Stimulated activated CD8-positive, alpha-beta memory T cell treated with anti-CD3 and anti-CD28 coated beads, Interleukin-15, amount 100 ng/mL, for 48 hours (primary cell): ENCODE measurements at places on chromosomes 2 and 18.

DNA sequence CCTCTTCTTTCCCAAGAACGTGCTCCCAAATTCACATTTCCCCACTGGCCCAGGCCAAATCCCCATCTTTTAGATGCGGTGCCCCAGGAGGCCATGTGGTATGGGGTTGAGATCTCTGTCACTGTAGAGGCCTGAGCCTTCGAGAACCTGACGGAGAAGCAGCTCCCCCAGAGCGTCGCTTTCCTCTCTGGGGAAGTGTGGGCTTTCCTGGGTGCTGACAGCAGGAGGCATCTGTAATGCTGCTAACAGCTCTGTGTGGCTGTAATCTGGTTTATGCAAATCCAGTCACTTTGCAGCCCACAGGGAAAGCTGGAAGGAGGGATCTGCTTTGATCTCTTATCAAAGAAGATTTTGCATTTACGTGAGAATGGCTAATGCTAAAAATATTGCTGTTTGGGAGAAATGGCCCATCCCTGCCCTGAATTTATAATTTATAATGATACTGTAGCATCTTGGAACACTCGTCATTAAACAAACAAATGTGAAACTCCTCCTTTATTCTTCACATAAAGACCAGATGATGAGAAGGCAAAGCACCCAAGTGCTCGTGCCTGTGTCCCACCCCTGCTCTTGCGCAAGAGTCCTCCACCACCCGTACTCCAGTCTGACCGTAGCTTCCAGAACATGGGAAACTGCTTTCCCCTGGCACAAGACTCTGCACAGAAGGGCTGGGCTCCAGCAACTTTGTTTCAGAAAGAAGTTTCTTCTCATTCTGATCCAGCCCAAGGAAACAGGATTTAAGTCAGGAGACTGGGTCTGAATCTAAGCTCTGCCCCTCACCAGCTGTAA lies 109.9 kb upstream of the EPC2 start:
- no peak for DNase-seq

DNA sequence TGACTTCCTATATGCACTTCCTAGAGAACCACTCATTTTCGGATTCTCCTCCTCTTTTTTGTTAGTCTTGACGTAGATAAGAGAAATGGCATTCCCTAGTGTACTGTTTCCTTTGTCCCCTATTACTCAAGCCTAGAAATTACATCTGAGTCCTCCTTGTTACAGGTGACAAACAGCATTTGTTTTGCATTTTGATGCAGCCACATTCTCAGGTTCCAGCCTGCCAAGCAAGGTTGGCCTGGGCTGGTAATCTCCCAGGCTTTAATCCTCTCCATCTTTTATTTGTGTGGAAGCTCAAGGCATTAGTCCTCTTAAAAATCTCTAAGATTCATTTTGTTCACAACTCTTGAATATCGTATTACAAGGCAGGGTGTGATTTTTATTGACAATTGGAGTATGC lies 318.0 kb upstream of the NRP2 start:
- no peak for DNase-seq

DNA sequence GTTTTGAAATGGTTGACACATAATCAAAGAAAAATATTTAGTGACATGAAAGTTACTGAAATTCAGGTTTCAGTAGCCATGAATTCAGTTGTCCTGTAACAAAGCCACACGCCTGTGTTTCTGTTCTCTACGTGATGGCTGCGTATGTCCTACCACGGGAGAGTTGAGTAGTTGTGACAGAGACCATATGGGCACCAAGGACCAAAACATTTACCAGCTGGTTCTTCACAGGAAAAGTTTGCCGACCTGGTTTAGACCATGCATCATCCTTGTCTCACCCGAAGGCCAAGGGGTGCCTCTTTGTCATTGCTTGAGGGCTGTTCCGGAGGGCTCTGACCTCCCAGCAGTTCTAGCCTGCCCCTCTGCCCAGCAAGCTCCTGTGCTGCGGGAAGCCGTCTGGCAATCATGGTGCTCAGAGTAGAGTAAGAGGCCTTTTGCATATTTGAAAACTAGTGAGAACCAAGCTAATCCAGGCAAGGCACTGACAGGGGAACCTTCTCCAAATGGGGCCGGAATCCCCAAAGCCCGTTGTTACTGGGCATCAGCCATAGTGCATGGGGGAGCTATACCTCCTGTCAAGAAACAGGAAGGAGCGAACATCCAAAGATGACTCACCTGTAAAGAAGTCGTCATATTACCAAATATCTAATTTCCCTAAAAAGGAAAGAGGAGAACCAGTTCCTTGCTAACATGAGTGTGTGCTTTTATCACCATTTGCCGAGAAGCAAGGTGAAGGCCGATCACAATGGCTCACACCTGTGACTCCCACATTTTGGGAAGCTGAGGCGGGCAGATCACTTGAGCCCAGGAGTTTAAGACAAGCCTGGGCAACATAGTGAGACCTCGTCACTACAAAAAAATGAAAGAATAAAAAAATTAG lies 92.6 kb upstream of the RAB12 start:
- DNase-seq: no peak

DNA sequence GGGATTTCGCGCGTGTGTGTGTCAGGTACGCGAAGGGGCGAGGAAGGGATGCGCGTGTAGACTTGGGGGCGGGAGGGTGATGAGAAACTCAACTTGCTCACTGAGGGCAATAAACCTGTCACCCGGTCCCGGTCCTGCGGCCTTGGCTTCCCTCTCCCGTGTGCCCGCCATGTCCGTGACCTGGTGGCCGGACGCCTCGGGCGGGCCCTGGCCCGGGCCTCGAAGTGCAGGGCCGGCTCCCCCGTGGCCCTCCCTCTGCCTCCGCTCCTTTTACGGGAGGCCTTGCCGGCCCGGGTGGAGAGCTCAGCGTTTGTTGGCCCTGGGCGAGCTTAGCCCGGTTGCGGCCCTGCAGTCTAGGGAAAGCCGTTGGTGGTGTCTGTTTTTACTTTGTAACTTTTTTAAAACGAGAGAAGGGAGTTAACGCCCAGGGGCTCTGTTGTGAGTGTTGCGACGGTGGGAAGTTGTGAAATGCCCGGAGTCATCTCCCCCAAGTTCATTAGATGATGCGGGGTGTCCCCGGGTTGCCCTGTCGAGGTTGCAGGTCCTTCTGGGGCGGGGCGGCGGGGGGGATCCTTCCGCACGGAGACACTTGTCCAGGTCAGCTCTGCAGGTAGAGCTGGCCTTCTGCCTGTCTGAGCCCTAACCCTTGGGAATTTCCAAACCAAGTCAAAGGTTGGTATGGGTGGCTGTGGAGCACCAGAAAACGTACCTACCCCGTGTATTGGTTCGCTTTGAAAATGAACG lies 883 bp downstream of the SMCHD1 start:
- peak; percentile 17 for DNase-seq

- no peak for DNase-seq
Measured at GRCh38 chr18:22975508-22975907, 42.4 kb downstream of the RBBP8 start.

- no peak for DNase-seq
Measured at GRCh38 chr2:242032780-242033656, 163.5 kb downstream of the RTP5 start.

DNA sequence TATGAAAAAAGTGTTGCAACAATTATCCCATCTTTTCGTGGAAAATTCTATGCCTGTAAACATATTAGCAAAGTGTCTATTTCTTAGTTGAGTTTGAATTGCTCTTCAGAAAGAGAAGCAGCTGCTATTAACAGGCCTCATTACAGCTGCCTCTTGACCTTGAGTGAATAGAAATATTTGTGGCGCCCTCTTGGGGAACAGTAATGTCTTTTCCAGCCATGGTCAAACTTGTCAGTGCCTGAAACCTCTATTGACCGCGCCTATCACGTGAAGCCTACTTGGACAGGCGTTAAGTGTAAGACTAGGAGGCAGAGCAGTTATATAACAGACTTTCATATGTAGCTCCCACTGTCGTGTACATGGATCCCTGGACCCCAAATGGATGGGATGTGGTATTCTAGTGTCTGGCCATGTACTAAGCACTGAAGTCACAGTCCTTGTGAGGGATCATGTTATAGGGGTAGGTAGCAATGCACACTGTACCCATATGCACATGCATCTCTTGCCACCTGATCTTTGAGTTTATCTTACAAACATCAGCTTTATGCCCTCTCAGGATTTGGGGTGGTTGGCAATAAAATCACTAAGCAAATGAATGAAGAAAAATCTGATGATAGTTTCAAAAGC lies 245.0 kb downstream of the PTGR3 start:
- DNase-seq: no peak

- DNase-seq: no peak
Measured at GRCh38 chr18:35635170-35635569, 53.6 kb downstream of the GALNT1 start.

- no peak for DNase-seq
Measured at GRCh38 chr18:24972577-24972976, 379.4 kb downstream of the ZNF521 start.

- no peak for DNase-seq
Measured at GRCh38 chr2:37396890-37397565, 52.6 kb downstream of the QPCT start.

DNA sequence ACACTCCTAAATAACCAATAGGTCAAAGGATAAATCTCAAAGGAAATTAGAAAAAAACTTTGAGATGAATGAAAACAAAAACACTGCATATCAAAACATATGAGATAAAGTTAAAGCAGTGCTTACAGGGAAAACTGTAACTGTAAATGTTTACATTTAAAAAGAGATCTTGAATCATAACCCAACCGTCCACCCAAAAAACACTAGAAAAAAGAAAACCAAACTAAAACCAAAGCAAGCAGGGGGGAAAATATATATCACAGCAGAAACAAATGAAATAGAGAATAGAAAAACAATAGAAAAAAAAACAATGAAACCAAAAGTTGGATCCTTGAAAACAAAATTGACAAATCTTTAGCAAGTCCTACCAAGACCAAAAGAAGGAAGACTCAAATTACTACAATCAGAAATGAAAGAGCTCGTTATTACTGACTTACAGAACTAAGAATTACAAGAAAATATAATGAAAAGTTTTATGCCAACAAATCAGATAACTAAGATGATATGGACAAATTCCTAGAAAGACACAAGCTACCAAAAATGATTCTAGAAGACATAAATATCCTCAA lies 65.6 kb downstream of the TLK1 start:
- DNase-seq: no peak

- no peak for DNase-seq
Measured at GRCh38 chr2:157058161-157058560, 199.3 kb upstream of the GALNT5 start.

GRCh38 chr2:99433340-99433739 lies 56.5 kb downstream of the REV1 start:
- DNase-seq: no peak

DNA sequence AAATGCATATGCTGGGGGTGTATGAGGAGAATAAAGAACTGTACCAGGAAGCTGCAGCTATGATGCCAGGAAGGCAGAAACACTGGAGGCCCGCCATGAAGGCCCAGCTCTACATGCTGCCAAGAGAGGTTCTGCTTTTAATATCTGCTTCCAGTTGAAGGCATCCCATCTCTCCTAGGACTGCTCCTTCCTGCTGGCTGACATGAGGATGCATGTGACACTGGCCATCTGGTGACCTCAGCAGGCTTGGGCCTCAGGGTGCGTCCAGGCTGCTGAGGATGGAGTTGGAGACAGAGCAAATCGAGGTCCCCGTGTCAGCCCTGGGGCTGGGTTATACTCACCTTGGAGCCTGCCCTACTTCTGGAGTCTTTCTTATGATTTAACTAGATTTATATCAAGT lies 49.0 kb downstream of the PSMG2 start:
- DNase-seq: no peak

- no peak for DNase-seq
Measured at GRCh38 chr2:20231598-20232026, 6.7 kb upstream of the SDC1 start.

DNA sequence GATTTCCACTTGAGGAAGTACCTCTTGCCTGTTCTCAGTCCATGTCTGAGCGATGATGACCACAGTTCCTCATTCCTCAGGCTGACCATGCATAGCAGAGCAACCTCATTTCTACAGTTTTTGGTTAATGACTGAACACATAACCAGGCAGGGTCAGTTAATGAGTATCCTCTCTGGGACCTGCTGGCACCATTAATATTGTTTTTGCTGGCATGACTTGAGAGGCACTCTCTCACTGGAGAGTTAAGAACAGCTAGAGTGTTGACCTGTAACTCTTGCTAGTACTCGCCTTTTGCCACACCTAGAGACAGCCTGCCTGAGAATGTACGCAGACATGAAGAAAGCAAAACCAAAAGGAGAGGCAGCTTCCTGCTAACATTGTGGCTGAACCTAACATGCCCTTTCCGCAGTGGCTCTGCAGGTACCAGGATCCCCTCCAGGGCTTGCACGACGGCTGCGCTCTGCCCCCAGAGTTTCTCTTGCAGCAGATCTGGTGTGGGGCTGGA lies 23.9 kb downstream of the PECR start:
- DNase-seq: peak; percentile 41

DNA sequence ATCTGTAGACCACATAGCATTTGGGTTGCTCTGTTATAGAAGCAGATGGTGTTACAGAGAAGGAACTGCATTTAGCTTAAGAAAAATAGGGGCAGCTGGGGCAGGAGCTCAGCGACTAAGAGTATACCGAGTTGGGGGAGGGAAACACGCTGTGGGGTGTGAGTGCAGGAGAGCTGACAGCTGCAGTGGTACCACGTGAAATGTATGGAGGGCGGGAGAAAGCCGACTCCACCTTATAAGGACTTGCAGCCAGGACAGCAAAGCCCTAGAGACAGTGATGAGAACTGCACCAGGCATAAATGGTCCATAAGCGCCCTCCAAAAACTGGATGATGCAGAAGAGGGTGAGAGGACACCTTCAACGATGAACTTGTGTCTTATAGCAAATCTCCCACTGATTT lies 237.6 kb downstream of the PRKCE start:
- DNase-seq: no peak

DNA sequence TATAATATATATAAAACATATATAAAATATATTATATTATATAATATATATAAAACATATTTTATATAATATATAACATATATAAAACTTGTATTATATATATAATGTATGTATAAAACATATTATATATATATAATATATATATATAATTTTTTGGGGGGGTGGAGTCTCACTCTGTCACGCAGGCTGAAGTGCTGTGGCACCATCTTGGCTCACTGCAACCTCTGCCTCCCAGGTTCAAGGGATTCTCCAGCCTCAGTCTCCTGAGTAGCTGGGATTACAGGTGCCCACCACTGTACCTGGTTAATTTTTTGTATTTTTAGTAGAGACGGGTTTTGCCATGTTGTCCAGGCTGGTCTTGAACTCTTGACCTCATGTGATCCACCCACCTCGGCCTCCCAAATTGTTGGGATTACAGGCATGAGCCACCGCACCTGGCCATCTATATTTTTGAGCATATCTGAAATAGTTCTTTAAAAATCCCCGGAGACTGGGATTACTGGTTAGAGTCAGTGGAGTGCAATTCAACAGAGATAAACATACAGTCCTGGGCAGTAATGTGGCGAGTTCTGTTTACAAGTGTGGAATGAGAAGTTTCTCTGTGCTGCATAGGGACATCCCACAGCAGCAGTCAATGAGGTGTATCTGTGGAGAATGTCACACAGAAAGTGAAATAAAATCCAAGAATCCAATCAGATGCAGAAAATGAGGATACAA lies 208.4 kb downstream of the MYCN start:
- DNase-seq: no peak

DNA sequence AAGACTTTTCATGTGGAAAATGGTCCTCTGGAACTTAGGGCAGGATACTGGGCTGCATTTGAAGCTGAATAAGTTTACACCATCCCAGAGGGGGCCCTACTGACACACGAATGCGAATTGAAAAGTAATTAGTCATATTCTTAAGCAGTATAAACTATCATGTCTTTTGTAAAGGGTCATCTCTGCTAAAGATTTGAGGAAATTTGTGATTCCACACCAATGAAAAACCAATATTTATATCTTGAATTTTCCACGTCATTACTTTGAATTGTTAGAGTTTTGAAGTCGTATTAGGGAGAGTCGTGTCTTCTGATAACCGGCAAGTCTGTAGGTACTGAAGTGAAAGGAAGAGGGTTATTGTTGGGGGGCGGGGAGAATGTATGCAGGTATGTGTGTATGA lies 4.1 kb upstream of the OTX1 start:
- DNase-seq: no peak
